ENCODE measurements at places on chromosomes 12 and 14.

- peak; percentile 83 for ATAC-seq
Measured at GRCh38 chr12:57027011-57027804, 10.9 kb upstream of the TAC3 start.

GRCh38 chr12:3803865-3804472, 51.1 kb upstream of the CRACR2A start:
- ATAC-seq, result peak; percentile 63

GRCh38 chr12:94231709-94232108, 83.3 kb downstream of the PLXNC1 start:
- no peak for ATAC-seq

- no peak for ATAC-seq
Measured at GRCh38 chr14:34254031-34254430, 208.0 kb downstream of the SPTSSA start.

DNA sequence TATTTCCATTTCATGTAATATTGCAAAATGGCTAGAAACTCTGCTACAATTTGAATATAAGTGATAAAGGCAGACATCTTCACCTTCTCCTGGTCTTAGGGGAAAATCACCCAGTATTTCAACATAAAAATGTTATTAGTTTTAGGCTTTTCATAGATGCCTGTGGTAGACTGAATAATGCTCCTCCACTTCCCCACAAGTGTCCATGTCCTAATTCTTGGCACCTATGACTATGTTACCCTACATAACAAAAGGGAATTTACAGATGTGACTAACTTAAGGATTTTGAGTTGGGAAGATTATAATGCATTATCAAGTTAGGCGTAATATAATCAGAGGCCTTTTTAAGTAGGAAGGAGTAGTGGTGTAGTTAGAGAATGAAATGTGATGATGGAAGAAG, 196.4 kb downstream of the TMTC3 start:
- ATAC-seq, result no peak

DNA sequence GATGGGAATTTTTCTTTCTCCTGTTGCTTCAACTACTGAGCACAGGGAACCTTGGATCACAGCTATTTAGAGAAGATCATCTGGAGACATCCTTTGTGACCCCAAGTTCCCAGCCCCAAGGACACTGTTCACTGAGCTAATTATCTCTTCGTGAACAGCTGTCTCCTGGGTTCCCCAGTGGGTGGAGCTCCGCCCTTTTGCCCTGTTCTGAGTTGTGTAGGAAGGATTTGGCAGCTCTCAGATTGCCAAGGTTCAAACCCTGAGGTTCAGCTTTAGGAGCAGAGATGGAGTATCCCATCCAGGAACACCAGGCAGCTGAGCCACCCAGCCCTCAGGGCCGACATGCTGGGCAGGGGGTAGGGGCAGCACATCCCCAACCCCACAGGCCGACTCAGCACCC, 32.0 kb downstream of the NGB start:
- ATAC-seq, result no peak

- ATAC-seq, result no peak
Measured at GRCh38 chr12:106416273-106416672, 58.7 kb downstream of the POLR3B start.

DNA sequence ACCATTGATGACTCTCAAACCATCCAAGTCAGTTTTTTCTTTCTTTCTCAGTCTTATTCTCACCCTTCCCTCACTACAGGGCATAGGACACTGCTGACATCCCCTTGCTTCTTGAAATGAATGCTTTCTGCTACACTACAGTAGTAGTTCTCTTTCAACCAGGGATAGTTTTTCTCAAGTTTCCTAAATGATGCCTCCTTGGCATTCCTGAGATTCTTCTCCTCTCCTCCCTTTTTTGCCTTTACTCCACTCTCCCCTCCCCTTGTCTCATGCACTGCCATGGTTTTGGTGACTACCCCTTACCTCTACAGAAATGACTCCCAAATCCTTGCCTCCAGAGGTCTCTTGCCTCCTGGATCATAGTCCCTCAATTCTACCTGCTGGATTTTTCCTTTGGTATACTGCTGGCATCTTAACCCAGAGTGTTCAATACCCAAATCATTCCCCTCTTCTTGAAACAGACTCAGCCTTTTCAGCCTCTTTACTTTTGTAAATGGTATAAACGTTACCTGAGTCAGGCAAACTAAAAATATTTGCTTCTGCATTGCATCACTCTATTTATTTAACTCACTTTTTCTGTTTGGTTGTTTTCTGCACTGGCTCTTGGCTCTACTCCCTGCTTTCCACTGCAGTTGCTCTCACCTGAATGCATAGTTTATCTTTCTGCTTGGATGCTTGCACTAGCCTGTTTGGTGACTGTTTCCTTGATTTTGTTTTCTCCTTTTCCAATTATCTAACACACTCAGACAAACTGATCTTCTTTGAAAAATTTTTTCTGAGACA, 211.6 kb upstream of the IGF1 start:
- no peak for ATAC-seq

DNA sequence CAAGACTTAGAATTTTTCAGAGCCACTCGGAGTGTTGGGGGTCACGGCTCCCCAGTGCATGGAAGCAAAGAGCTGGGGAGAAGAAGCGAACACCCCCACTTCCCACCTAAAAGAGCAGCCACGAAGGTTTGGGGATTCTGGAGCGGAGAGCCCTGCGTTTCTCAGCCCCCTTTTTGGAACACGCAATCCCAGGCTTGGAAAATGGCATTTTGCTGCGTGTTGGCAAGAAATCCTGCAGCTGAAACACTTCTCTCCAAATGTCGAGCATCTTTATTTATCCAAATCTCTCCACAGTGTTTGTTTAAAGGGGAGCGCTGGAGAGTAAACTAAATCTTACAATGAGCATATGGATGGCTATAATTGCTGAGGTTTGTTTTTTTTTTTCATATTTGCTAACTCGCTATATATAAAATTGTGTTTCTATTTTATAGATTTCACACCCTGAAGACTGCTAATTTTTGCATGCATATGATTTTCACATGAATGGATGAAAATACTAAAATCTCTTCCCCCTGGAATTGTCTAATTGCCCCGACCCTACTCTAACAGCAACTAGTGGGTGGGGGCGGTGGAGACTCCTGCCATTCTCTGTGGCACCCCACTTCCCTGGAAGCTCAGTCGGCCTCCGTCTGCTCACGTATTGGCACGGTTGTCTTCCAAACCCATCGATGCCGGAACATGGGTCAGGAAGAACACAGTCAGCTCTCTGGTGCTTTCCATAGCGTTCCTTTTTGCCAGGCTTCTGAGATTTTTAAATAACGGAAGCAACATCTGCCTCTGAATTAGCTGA, 120.5 kb downstream of the GCH1 start:
- ATAC-seq, result no peak

GRCh38 chr14:74572726-74573301, 39.2 kb downstream of the LTBP2 start:
- ATAC-seq, result no peak

- peak; percentile 72 for ATAC-seq
Measured at GRCh38 chr12:68971404-68971803, 38.4 kb upstream of the CPM start.

- no peak for ATAC-seq
Measured at GRCh38 chr14:55212634-55213033, 21.2 kb upstream of the DLGAP5 start.

- ATAC-seq, result no peak
Measured at GRCh38 chr12:20274008-20274407, 94.3 kb upstream of the PDE3A start.

DNA sequence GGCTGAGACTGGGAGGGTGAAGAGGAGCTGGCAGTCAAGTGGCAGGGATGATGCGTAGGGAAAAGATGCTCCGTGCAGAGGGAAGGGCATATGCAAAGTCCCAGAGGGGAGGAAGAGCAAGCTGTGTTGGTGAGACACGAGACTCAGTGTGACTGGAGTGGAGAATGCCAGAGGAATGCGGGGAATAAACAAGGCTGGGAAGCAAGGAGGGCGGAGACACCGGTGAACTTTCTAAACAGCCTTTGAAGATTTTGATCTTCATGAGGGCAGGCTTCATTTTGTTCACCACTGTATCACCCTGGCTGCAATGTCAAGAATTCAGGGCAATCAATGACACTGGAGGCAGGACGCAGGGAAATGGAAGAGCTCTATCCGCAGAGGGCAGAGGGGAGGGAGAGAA, 535.8 kb downstream of the FUT8 start:
- no peak for ATAC-seq

GRCh38 chr14:86296173-86296572, 766.2 kb downstream of the FLRT2 start:
- no peak for ATAC-seq

DNA sequence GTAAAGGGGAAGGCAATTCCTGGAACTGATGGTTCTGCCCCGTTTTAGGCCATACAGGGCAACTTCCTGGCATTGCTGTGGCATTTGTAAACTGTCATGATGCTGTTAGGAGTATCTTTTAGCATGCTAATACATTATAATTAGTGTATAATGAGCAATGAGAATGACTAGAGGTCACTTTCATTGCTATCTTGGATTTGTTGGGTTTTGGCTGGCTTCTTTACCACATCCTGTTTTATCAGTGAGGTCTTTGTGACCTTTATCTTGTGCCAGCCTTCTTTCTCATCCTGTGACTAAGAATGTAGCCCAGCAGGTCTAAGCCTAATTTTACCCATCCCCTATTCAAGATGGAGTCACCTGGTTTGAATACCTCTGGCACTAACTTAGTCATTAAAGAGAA, 51.2 kb downstream of the TESPA1 start:
- peak; percentile 62 for ATAC-seq

DNA sequence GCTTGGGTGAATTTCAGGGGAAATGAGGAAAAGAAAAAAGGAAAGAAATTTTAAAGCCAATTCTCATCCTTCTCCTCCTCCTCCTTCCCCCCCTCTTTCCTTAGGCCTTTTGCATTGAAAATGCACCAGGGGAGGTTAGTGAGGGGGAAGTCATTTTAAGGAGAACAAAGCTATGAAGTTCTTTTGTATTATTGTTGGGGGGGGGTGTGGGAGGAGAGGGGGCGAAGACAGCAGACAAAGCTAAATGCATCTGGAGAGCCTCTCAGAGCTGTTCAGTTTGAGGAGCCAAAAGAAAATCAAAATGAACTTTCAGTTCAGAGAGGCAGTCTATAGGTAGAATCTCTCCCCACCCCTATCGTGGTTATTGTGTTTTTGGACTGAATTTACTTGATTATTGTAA, 1.9 kb downstream of the HOXC4 start:
- no peak for ATAC-seq

DNA sequence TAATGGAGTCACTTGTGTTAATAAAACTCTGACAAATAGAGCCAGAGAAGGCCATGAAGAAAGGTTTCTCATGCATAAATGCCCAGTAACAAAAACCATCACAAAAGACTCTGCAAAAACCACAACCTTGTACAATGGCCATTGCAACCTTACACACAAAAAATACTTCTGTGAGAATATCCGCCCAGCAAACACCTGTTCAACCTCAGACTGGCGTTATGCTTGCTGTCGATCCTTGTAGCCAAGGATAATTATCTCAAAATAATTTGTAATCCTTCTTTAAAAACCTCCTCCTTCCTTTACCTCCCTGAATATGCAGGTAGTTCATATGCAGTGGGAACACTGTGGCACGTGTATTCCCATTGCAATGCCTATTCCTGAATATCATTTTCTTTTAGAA, 157.1 kb downstream of the SLC41A2 start:
- no peak for ATAC-seq

- peak; percentile 9 for ATAC-seq
Measured at GRCh38 chr12:121793440-121793837, at the start of gene RHOF. Gene RHOF, minus strand, starts transcription at chr12:121793688. Its CDS starts 55 bp downstream, at chr12:121793633.

- no peak for ATAC-seq
Measured at GRCh38 chr12:99706736-99707473, 59.4 kb downstream of the GARIN6 start.

- ATAC-seq, result no peak
Measured at GRCh38 chr12:16606201-16606849, 363 bp upstream of the LMO3 start.

GRCh38 chr12:13046964-13047363, 2.8 kb downstream of the FAM234B start:
- peak; percentile 82 for ATAC-seq

GRCh38 chr12:116697305-116697704, 40.6 kb downstream of the SPRING1 start:
- peak; percentile 36 for ATAC-seq

DNA sequence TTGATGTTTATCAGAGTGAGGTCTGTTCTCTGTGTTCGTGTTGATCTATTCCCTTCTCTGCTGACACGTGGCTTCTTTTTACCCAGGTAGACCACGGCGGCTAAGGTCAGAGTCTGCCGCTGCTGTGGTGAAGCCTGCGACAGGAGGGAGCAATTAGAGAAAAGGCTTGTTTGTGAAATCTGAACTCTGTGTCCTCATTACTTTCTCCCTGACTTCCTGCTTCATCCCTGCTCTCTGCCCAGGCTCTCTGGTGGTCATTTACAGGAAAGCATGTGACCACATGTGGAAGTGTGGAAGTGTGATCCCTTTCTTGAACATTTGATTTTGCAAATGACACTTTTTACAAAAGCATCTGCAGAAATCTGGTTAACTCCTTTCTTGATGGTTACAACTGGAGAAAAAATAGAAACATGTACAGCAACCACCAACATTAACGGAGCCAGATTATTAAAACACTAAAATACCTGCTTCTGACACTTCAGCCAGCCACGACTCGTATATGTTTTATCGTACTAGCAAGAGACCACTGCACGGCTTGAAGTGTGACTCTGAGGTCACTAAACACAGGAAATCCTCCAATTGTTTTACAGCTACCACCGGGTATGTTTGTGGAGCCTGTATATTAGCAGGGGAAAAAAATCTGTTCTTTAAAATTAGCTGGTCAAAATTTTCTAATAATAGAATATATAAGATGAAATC, 388.6 kb upstream of the TMPO start:
- ATAC-seq, result no peak

DNA sequence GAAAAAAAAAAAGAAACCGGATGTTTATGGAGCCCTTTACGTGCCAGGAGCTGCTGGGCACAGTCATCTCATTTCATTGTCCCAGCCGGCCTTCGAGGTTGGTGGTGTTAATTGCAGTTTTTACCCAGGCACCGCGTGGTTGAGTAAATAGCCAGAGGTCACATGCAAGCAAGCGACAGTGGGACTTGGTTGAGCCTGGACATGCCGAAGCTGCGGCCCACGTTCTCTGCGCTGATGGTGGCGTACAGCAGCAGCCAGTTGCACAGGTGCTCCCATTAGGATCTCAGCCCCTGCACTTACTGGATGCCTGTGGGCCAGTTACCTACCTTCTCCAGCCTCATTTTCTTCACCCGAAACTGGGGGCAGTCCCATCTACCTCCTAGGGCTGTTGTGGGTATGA, 54.0 kb downstream of the TSPAN9 start:
- ATAC-seq, result no peak
